ENCODE measurements at places on chromosomes 1 and 21. TPM values are rescaled to one million over a fixed set of nuclear protein-coding genes. Genes with fewer than 3 reads are reported as not detected.

The FLG2 gene
- 0.25 TPM for total RNA-seq

The MFAP2 gene
- total RNA-seq = 5.9 TPM

The TTLL7 gene
- 108 TPM for total RNA-seq

The PCBP3 gene
- 2.7 TPM for total RNA-seq

The NCDN gene
- 80.6 TPM for total RNA-seq

The NTMT2 gene
- 0.49 TPM for total RNA-seq

The RIPPLY3 gene
- total RNA-seq = under 0.01 TPM

The NUDT4B gene
- total RNA-seq = 9.3 TPM

The FCAMR gene
- total RNA-seq = not detected

The ZNF678 gene
- 38.6 TPM for total RNA-seq

The RNU1-1 gene
- total RNA-seq = 73,230 TPM

The LHX8 gene
- total RNA-seq = under 0.01 TPM

The TMEM125 gene
- total RNA-seq = 0.49 TPM

The UAP1 gene
- 30.0 TPM for total RNA-seq

The KCNJ10 gene
- 5.9 TPM for total RNA-seq

The RNU1-2 gene
- 73,230 TPM for total RNA-seq

The TGFBR3 gene
- total RNA-seq = 4.4 TPM

The POLR3GL gene
- total RNA-seq = 10.6 TPM

Measured in temporal lobe (tissue), 4 donors.